ENCODE measurements at places on chromosomes 12 and 14.

- DNase-seq = no peak
Measured at GRCh38 chr14:105118646-105119407, 49.7 kb downstream of the JAG2 start.

- no peak for DNase-seq
Measured at GRCh38 chr12:45168976-45169375, 46.9 kb upstream of the ANO6 start.

- no peak for DNase-seq
Measured at GRCh38 chr14:99134516-99135046, 137.4 kb downstream of the BCL11B start.

DNA sequence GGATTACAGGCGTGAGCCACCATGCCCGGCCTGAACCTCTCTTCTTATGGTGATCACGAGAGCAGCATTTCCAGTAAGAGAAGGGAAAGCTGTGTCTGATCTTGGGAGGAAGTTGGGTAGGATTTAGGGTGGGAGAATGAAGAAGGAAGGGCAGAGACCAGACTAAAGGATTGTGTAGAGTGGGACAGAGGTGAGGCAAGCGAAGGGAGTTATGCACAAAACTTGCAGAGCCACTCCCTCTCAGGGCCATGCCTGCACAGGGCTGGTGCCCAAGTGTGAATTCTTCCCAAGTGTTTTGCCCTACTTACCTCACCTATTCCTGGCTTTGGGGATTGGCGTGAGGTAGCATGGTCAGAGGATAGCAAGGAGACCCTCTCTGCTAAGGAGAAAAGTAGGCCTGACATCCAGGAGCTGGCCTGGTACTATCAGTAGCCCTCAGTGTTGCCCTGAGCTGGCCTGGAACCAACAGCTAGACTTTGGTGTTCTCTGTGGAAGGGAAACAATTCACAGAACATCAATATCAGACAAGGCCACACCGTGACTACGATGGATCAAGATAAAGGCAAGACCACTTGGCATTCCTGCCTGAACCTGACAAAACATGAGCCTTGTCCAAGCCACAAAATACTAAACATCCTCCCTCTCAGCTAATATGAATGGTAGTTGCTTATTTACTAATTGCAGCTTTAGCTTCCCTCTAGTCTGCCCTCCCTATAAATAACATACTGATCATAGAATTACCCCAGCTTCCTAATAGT is 201.0 kb upstream of the AMIGO2 start:
- no peak for DNase-seq

DNA sequence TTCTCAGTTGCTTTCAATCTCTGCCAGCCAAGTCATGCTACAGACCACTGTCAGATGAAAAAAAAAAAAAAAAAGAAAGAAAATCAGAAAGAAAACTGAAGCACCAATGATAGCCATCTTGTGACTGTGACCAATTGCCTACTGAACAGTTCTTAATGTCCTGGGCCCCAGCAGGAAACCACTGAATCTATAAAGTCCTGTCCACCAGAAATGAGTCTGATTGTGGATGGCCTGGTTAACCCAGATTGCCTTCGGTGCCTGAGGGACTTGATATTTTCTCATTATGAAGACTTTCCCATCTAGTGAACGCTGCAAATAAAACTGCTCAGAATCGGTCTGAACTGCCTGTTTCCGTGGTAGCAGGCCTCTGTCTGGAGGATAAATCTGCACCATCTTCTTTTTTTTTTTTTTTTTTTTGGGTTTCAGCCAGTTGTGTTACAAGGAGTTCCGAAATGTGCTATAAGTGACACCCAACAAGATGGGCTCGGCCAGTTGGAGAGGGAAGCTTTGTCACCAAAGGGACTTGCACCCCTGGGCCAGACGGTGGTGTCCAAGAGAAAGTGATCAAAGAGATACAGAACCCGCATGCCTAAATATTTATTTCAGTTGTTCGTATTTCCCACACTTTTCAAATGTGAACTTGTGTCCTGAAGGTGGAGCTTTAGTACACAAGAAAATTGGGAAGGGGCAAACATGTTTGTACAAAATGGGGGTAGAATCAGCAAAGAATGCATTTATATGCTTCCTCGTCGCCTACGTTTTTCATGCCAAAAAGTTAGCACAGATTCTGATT is 3.0 kb upstream of the PLXNC1 start:
- DNase-seq = no peak

GRCh38 chr12:67798768-67799167 is 150.2 kb downstream of the DYRK2 start:
- no peak for DNase-seq

DNA sequence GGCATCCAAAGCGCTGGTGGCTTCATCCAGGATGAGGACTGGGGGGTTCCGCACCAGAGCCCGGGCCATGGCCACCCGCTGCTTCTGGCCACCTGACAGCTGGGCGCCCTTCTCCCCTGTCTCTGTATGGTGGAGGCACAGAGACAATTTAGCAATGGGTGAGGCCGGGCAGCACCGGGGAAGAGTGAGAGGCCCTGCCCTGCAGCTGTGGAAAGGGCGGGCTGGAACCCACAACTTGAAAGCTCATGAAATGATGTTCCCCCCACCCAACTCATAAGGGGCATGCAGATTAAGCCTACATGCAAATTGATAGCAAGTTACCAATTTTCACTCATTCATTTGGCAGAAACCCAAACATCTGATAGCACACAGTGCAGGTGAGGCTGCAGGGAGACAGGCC is 34.1 kb downstream of the ABCB9 start:
- no peak for DNase-seq

GRCh38 chr14:66539034-66539433 is 31.1 kb downstream of the GPHN start:
- no peak for DNase-seq

GRCh38 chr14:24418492-24418873 is 11.0 kb downstream of the CBLN3 start:
- DNase-seq = no peak

DNA sequence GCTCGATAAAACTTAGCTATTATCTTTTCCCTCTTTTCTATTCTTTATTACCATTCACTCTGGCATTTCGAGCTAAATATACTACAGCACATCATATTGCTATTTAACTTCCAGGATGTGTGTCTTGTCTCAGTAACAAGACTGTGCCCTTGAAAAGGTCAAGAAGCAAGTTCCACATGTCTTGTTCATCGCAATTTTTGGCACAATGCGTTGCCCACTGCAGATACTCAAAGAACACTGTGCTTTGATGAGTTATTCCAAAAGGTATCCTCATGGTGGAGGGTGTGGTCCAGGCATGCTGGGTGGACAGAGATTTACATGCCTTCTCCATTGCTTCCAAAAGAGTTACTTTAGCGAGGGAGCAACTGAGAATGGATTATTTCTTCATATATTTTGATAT is 6.6 kb downstream of the E2F7 start:
- DNase-seq = no peak

DNA sequence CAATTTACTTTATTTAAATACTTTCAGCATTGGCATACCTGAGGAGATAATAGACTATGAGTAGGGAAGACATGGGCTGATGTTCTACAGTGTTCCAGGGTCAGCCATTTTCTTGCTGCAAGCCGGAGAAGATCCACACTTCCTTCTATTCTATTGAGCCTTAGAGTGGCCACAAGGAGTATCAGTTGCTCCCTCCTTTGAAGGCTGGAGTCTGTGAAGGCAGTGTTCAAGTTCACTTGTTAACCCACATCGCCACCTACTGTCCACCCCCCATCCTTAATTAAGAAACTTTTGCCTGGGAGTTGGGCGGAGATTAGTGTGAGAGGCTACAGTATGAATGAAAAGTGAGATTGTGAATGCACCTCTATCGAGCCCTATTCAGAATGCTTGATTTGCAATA is 666.6 kb downstream of the NRXN3 start:
- no peak for DNase-seq

- DNase-seq = no peak
Measured at GRCh38 chr14:50198499-50198898, 32.9 kb downstream of the SOS2 start.

GRCh38 chr12:2212971-2213869 is 160.4 kb downstream of the CACNA1C start:
- DNase-seq = no peak

GRCh38 chr12:86006727-86007126 is 132.6 kb downstream of the NTS start:
- DNase-seq = no peak

DNA sequence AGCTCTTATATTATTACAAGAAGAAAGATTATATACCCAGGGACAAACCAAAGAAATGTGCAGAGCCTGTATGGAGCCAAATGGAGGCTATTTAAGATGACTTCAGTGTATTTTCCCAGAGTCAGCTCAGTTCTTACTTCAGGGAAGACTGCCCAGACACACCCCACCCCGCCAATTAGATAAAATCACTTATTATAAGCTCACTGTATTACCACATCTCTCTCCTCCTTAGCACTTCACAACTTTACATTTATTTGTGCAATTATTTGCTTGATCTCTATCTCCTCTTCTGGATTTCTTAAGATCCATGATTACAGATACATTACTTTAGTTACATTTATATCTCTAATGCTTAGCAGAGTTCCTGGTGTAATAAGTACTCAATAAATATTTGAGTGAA is 24.7 kb upstream of the WDR89 start:
- DNase-seq = no peak

DNA sequence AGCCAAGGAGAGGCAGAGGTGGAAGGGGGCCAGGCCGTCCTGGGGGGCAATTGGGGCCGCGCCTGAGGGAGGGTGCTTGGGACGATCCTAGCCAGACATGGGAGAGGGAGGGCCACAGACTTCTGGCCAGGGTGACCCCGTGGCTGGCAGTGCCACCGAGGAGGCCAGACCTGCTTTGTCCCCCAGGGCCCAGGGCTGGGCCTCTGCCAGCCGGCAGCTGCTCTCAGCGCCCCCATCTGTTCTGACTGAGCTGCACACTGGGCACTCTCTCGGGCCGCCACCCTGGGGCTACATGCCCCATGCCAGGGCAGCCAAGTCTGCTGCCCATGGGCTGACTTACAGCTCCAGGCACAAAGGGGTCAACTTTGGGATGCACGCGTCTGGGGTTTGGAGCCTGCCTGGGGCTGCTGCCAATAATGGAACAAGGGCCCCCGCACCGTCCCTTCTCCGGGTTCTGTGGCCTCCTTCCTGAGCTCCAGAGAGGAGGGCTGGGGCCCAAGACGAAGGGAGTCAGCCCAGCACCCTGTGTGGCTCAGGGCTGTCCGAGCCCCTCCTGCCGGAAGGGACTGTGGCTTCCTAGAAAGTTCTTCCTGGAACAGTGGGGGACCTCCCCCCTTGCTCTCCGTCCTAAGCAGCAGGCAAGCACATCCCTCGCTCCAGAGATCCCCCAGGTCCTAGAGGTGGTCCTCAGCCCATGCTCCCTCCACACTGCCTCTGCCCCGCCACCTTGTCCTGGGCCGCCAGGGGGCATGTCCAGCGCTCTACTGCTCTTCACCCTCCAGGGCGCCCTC is 1.1 kb downstream of the ADSS1 start:
- no peak for DNase-seq

- DNase-seq = no peak
Measured at GRCh38 chr14:77311217-77311616, 9.5 kb downstream of the POMT2 start.

DNA sequence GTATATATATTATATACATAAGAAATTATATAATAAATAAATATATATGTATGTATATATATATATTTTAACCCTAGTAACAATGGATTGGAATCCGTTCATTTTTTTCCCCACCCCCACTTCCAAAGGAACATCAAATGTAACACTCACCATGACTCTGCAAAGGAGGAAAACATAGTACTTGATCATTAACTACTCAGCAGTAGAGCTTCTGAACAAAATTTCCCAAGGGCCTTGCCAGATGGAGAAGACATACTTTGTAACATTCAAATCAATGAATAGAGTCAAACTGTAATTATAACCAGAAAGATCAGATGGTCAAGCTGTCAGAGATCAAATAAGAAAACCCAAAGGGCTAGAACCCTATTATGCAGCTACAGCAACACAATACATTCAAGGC is 126.0 kb upstream of the CNTN1 start:
- DNase-seq = no peak

- no peak for DNase-seq
Measured at GRCh38 chr12:127230843-127231260, 1036.1 kb upstream of the TMEM132C start.

DNA sequence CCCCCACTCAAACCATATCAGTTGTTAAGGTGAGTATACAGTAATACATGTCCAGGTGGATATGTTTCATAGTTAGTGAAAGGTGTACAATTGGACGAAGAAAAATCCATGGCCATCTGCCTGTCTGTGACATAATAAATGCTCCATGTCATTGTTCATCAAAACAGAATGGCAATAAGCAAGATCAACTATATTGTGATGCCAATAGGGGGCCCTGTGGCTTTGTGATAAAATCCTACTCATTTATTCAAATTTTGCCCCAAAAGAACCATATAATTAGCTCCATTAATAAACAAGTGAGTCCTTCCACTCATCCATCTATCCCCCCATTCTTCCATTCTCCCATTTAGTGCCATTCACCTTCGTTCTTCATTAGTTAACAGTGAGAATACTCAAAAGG is 102.0 kb downstream of the MGST1 start:
- DNase-seq = no peak

GRCh38 chr14:37318938-37319337 is 121.2 kb downstream of the MIPOL1 start:
- no peak for DNase-seq

- DNase-seq = no peak
Measured at GRCh38 chr12:96117460-96117859, 76.7 kb upstream of the ELK3 start.

DNA sequence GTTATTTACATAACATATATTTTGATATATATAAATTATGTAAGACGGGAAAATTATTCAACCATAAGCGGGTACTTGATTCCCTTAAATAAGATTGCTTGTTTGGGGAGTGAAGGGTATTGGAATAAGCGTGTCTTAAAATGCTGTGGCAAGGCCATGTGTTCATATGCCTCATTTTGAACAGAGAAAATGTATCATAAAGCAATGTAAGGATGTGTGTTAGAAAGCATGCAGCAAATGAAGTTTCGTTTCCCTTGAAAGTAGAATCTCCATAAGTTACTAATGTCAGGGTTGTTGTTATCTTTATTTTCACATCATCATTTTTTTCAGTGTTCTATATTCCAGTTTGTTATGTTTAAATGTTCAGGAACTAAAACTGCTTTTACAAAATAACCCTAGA is 465.6 kb downstream of the FOXG1 start:
- no peak for DNase-seq

GRCh38 chr14:94115058-94115591 is 4.6 kb downstream of the IFI27 start:
- no peak for DNase-seq

GRCh38 chr14:104171029-104171697 is 32.8 kb downstream of the KIF26A start:
- DNase-seq = no peak

DNA sequence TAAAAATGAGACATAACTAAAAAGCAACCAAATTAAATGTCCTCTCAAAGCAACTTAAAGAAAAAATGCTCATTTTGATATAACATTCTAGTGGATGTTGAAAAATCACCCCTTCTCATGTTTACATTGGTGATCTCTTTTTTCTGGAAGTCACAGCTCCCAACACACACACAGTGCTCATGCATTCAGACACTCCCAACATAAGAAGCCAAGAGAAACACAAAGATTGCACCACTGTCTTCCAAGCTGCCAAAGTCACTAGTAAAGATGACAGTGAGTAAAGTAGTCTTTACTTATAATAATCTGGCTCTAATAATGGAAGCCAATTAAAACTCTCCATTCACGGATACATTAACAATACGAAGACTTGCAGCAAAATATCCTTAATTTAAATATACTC is 218.4 kb downstream of the NTF3 start:
- no peak for DNase-seq

- DNase-seq = no peak
Measured at GRCh38 chr14:61434311-61434710, 112.9 kb downstream of the PRKCH start.
